ENCODE measurements at places on chromosomes 5 and 9.

DNA sequence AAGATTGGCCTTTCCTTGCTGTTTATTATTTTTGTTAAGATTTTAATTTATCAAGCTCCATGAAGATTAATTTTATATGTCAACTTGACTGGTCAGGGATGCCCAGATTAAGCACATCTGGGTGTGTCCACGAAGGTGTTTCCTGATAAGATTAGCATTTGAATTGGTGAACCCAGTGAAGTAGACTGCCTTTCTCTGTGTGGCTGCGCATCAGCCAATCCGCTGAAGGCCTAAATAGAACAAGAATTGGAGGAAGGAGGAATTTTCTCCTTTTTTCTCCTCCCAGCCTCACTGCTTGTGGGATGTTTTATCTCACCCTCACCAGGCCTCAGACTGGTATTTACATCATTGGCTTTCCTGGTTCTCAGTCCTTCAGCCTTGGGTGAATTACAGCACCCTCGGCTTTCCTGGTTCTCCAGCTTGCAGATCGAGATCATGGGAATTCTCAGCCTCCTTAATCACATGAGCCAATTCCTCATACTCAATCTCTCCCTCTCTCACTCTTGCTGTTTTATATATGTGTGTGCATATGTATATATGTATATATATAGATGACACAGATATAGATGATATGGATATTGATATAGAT, 135.4 kb upstream of the SPEF2 start:
- no peak for DNase-seq

GRCh38 chr5:161167016-161167767, 315.2 kb upstream of the ATP10B start:
- no peak for DNase-seq

DNA sequence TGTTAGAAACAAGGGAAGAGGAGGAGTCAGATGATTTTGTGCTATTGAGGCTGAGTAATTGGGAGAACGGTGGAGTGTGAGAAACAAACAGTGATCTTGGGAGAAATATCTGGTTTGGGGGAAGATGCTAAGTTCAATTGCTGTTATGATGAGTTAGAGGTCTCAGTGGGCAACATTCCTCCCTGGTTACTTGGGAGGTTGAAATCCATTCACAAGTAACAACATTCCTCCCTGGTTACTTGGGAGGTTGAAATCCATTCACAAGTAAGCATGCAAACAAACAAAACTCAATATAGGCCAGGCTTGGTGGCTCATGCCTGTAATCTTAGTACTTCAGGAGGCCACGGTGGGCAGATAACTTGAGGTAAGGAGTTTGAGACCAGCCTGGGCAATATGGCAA, 38.7 kb downstream of the AGXT2 start:
- no peak for DNase-seq

- DNase-seq, result no peak
Observed at GRCh38 chr5:98813755-98814154, 40.3 kb downstream of the RGMB start.

DNA sequence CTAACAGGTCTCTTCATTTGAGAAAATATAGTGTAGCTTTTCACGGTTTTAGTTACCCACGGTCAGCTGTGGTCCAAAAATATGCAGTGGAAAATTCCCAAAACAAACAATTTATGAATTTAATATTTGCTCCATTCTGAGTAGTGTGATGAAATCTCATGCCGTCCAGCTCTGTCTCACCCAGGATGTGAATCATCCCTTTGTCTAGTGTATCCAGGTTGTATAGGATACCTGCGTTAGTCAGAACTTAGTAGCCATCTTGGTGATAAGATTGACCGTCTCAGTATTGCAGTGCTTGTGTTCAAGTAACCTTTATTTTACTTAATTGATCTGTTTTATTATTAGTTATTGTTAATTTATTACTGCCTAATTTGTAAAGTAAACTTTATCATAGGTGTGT, 41.1 kb downstream of the NDUFS4 start:
- no peak for DNase-seq

DNA sequence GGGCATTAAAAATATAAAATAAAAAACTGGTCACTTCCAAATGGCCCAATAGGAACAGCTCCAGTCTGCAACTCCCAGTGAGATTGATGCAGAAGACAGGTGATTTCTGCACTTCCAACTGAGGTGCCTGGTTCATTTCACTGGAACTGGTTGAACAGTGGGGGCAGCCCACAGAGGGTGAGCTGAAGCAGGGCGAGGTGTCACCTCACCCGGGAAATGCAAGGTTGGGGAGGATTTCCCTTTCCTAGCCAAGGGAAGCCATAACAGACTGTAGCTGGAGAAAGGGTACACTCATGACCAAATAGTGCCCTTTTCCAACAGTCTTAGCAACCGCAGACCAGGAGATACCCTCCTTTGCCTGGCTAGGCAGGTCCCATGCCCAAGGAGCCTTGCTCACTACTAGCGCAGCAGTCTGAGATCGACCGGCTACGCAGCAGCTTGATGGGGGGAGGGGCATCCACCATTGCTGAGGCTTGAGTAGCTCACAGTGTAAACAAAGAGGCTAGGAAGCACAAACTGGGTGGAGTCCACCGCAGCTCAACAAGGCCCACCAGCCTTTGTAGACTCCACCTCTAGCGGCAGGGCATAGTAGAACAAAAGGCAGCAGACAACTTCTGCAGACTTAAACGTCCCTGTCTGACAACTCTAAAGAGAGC, 12.7 kb downstream of the RLN1 start:
- DNase-seq, result no peak

DNA sequence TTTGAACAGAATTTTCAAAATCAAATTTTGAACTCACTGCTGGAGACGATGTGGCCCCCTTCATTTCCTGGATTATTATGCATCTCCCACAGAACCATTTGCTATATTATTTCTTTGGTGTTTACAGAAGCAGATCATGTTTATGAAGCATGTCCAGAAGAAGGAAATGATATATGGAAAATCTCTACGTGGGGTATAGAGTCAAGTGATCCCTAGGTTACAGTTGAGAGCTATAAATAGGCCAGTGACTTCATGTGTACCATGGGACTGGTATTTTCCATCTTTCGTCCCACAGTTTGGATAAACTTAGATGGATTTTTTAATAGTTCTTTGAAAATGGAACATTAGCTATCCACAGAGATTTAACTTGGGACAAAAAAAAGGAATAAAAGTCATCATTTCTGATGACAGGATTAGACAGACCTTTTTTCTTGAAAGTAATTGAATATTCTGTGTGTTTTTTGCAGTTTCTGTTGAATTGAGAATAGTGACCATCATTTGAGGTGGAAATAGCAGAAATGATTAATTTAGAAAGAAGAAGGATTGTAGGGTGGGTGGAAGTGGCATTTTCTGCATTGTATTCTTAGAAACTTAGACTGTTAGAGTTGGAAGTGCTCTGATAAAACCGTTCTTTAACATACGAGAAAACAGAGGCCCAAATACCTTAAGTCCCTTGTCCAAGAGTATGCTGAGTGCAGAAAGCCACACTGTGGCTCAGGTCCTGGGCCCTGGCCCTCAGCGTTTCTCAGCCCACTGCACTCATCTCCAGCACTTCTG, 136.4 kb downstream of the PIP5K1B start:
- DNase-seq, result no peak

DNA sequence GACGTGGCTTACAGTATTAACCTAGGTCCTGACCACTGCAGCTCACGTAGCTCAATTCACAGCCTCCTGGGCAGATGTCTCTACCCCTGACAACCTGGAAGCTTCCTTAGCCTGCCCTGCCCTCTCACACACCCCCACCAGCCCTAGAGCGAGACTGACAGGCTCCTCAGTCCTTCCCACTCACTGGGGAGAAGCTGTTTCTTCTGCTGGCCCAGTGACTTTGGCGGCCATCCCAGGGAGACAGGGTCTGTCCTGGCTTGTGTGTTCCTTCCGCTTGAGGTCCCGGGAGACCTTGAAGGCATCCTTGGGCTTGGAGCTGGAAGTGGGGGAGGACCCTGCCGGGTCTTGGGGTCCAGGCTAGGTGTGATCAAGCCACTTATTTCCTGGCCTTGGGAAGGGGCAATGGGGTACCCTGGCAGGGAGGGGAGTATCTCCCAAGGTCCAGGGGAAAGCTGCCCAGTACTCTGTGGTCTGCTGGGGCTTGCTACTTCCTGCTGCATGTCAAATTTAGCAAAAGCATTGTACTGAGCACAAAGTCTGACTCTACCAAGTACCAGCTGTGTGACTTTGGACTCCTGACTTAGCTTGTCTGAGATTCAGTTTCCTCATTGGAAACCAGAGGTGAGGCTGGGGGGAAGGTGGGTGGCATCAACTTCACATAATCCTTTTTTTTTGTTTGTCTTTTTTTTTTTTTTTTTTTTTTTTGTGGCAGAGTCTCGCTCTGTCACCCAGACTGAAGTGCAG, 1.9 kb downstream of the MIGA2 start:
- DNase-seq, result no peak

DNA sequence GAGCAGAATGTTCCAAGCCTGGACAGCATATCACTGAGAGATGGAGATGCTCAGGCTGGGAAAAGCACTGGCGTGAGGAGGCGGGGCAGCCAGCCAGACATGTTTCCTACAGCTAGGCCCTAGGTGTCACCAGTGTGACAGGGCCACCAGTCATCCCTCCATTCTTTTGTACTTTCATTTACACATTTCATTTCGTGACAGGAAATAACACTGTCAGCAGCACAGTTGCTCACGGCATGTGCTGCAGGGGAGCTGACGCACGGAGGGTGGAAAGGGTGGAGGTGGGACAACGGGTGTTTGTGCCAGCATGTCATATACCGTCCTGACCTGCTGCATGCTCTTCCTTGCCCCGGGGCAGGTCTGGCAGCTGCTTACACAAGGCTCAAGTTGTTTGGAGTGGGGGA, 14.8 kb upstream of the CEMIP2 start:
- DNase-seq, result peak; percentile 83

- DNase-seq, result no peak
Observed at GRCh38 chr5:32645246-32645645, 59.9 kb downstream of the SUB1 start.

- DNase-seq, result no peak
Observed at GRCh38 chr5:141558150-141558549, 60.6 kb downstream of the DIAPH1 start.

DNA sequence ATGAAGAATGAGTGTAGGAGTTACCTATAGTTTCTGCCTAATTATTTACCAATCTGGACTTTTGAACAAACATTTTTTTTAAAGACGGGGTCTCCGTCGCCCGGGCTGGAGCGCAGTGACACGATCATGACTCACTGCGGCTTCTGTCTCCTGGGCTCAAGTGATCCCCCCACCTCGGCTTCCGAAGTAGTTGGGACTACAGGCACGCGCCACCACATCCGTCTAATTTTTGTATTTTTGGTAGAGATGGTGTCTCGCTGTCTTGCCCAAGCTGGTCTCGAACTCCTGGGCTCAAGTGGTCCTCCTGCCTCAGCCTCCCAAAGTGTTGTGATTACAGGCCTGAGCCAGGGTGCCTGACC, 1.5 kb downstream of the CTNNA1 start:
- DNase-seq, result no peak

DNA sequence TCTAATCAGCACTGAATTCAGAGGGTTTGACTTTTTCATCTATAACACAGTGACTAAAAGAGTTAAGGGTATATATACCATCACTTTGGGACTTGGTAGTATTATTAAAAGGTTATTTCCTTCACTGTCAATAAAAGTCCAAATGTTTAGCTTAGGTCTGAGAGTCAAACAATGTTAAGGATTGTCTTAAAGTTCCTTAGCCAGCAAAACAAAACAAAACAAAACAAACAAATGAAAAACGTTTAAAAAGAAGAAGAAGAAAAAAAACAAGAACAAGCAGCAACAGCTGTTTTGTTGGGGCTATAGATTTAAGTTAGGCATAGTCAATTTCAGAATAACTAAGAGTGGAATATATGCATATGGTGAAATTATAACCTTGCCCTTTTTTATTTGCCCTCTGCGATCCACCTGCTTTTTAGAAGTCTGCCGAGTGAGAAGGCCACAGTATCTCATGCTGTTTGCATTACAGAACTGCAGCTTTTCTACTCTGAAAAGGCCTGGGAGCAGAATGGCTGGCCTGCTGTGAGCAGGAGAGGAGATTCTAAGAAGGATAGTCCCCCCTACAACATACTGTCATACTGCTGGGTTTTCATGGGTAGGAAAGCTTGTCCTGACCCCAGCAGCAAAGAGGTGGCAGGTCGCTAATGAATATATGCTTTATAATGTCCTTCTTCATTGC, 141.7 kb downstream of the NTRK2 start:
- no peak for DNase-seq

DNA sequence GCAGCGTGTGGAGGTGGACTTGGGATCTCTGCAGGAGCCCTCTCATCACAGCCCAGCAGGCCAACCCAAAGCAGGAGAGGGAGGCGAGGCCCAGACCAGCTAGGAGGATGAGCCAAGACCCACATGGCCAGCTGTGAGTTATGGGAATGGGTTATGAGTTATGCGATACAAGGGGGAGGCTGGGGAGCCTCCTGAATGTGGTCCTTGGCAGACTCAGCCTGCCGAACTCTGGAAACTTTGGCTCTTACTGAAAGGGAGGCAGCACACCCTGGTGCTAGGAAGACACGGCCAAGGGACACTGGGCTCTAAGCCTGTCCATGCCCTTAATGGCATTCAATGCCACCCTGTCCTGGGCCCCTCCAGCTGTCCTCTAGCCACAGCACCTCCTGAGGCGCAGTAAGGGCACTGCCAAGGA, 7.7 kb upstream of the VAV2 start:
- no peak for DNase-seq

DNA sequence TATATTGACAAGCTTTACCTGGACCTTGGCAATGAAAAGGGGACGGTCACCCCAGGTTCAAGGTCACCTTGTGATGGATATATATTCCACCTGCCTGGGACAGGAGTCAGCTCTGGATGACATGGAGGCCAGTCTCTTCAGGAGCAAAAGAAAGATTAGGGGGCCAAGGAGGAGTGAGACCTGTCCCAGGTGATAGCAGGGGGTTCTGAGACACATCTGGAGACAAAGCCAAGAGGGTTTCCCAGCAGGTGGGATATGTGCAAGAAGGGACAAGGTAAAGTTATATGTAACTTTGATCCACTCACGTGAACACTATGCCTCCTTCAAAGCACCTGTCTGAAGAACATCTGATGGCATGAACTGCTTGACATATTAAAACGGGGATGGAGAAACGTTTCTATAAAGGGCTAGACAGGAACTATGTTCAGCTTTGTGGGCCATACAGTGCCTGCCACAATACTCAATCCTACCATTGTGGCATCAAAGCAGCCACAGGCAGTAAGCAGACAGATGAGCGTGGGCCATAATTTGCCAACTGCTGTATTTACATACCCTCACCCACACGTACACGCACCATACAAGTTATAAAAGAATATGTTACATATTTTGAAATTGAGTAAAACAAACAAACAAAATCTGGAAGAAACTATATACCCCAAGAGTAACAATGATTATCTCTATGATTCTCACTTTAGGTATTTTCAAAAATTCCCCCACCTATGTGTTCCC, 62.9 kb upstream of the ZNF622 start:
- no peak for DNase-seq

DNA sequence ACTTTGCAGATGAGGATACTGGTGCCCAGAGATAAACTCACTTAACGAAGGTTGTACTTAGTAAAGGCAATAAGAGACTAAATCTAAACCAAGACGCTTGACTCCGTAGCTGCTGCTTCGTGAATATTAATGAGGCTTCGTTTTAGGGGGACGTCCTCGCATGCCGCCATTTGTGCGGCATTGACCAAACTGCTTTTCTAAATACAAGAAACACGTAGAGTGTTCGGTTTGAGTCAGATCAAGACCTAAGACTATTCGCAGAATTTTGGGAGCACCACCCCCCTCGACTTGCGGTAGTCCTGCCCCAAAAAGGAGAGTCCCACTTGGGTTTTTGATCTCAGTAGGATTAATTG, 1.1 kb downstream of the NPM1 start:
- DNase-seq, result no peak

GRCh38 chr9:76490249-76490990, 31.4 kb downstream of the GCNT1 start:
- no peak for DNase-seq

All from activated T-cell treated with anti-CD3 and anti-CD28 coated beads for 4 hours (primary cell).